Activated T-helper 17 cell treated with anti-CD3 and anti-CD28 coated beads, Interleukin-2, amount 50 U/mL, for 72 hours (primary cell): ENCODE measurements at places on chromosomes 3 and 15.

- ATAC-seq: no peak
Observed at GRCh38 chr3:41050144-41050543, 149.2 kb upstream of the CTNNB1 start.

DNA sequence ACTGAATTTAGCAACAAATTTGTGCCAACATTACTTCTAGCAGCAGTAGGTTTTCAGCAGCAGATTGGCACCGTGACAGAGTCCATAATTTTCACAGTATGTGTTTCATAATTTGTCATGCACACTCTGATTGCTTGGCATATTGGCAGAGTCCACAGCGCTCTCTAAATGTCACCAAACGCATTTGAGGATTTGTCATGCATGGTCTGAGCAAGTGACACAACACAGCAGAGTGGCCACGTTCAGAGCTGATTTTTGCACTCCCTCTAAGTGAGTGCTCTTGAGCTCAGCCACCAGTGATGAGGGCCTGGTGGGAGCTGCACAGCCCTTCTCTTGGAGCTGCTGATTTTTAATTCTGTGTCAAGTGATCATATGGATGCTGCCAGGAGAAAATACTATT lies 1270.8 kb downstream of the ROBO1 start:
- ATAC-seq: no peak

- ATAC-seq: no peak
Observed at GRCh38 chr3:131421301-131421700, 39.7 kb downstream of the NUDT16 start.

DNA sequence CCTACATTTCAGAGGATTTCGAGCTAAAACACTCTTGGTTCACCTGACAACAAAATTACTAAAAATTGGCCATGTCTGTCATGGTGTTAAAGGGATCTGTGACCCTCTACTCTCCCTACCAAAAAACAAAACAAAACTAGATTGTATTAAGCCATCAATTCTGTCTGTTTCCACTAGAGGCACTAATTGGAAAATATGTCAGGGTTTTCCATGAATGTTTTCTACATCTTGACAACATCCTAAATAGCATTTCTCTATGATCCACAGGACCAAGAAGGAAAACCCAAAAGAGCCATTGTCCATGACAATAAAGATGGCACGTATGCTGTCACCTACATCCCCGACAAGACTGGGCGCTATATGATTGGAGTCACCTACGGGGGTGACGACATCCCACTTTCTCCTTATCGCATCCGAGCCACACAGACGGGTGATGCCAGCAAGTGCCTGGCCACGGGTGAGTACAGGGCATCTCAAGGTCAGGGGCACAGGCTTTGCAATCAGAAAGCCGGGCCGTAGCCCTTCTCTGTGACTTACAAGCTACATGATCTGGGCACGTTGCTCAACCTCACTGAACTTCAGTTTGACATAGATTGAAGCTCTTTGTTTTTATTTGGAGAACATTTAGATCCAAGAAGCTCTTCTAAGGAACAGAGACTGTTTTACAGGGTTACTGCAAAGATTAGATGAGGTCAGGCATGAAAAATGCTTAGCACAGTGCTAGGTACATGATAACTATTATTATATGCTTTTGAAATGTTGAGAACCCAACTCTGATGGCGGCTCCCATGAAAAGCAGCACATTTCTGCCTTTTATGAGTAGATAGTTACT lies 74.8 kb downstream of the DNASE1L3 start:
- ATAC-seq: no peak

DNA sequence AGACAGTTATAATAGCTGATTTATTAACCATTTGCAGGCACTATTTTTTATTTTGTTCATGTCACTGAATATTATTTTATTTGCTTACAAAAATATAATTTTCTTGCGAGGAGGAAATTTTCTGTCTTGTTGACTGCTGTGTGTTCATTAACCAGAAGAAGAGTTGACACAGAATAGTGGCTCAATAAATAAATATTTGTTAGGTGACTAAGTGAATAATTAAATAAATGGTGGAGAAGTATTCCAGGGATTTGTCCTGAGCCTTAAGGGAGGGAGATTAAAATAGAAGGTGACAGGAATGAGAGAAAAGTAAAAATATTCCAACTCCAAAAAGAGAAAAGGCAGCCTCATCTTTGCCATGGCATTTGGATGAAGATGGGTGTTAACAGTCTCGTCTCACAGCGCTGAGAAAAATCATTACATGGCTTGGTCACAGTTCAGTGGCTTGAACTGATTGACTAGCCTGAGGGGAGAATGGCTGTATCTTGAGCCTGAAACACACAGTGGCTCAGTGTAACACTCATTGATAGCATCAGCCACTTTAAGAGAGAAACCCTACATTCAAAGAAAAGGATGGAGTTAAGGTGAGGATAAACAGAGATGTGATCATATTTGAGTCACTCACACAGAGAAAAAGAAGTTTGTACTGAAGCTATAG lies 449.9 kb upstream of the NAALADL2 start:
- no peak for ATAC-seq

DNA sequence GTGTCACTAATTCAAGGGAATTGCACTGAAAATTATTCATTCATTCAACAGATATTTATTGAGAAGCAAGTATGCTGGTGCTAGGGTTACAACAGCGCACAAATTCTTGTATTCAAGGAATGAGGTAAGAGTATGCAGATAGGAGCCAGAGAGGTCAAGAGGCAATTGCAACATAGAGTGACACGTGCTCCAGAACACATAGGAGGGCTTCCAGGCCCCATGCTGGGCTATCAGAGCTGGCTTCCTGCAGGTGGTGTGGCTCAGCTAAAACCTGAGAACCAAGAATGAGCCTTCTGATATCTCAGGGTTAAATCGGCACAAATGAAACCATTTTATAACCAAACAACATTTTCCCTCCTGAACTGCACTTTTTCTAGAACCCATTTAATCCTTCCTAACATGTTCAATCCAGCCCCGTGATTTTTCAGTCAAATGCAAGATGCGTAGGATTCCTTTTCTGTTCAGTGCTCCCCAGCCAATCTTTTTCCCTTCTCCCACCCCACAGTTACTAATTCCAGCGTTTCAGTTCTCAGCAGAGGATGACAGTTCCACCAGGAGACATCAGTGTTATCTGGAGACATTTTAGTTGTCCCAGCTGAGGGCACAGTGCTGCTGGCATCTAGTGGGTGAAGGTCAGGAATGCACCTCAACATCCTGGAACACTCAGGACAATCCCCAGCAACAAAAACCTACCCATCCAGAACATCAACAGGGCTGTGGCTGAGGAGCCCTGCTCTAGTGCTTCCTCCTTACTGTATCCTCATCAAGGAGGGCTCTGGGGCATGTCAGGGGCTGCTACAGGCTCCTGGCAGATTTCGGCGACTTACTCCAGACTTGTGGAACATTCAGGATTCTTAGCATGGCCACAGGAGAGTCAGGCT lies 13.1 kb downstream of the CCR5AS start:
- no peak for ATAC-seq

DNA sequence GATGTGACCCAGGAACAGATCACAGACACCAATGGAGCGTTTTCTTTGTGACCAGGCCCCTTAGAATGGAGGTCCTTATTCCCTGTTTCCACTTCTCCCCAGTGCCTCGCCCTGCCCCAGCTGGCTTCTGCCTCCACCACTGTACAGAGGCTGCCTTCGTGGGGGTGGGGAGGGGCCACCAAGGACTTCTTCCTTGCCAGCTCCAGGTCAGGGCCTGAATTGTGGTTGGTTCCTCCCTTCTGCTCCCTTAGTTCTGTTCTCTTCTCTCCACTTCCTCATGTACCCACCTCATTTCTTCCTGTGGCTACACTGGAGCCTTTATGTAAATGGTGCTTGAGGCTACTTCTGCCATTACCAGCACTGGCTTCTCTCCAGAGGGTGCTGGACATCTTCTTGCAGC lies 16.4 kb downstream of the TGM4 start:
- ATAC-seq: no peak

- no peak for ATAC-seq
Observed at GRCh38 chr3:183098536-183099025, 715 bp downstream of the MCCC1 start.

DNA sequence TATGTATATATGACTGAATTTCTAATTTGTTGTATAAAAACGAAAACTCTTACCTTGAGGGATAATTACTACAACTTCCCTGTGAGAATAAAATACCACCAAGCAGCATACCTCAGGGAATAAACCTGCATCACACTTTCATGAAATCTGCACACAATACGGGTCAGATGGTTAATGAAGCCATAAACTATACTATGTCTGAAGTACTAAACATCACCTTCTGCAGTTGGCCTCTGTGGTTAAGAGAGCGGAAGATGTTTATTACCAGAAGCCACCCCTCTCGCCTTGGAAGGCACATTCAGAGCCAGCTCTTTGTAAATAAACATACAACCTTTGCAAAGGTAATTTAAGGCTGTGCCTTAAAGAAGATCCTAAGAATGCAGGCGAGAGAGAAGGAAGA lies 462.1 kb upstream of the NR2F2 start:
- no peak for ATAC-seq
